ENCODE measurements at places on chromosomes 12 and 14.

DNA sequence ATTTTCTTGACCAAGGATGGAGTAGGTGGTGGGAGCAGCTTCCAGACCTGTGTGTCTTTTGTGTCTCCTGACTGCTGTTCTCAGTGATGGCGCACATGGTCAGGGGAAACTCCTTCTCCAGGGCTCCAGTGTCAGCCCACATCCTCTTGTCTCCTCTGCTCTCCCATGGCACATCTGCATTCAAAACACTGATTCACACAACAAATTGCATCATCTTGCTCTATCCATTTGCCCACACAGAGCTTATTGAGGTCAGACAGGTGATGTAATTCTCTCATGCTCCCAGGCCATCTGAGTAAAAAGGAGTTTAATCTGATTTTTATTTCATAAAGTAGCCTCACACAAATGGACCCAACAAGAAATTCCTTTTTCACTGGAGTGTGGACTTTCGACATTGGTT lies 21.8 kb upstream of the TMEM132C start:
- no peak for DNase-seq

GRCh38 chr14:61376314-61376713 lies 54.9 kb downstream of the PRKCH start:
- DNase-seq: no peak

- no peak for DNase-seq
These were observed 907.0 kb downstream of the BCL11B start for GRCh38 chr14:98364961-98365360.

DNA sequence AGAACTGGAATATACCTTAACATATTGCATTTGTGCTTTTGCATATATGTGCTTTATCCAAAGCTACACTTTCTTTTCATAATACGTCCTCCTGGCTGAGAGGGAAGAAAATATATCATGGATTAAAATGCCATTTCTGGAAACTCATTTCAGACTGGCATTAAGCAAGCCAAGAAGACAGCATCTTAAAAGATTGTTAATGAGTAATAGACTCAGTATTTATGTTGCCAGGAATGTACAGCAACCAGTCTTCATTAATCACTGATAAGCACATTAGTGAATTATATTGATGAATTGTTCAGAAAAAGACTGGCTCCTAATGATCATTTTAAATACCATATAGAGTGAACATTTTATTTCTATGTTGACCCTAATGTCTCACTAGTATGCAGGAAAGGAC lies 134.9 kb upstream of the IFNG-AS1 start:
- DNase-seq: no peak

DNA sequence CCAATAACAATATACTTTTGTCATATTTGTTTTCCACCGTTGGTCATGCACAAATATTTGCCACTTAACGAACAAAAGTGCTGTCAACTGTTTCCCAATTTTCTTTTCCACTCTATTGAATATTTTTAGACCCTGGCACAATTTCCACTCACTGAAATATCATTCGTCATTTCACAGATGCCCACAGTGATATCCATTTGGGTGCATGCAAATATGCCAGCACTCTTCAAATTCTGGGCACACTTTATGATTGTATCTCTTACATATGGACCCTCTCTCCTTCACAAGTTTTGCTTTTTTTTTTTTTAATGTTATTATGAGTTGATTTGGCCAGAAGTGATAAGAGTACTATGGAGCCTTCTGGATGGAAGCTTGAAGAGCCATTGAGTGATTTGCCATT lies 1557.3 kb upstream of the FLRT2 start:
- DNase-seq: no peak

- DNase-seq: no peak
These were observed 14.9 kb downstream of the LRIG3 start for GRCh38 chr12:58905422-58905821.

- DNase-seq: no peak
These were observed 76.1 kb downstream of the SAMD4A start for GRCh38 chr14:54642801-54643695.

DNA sequence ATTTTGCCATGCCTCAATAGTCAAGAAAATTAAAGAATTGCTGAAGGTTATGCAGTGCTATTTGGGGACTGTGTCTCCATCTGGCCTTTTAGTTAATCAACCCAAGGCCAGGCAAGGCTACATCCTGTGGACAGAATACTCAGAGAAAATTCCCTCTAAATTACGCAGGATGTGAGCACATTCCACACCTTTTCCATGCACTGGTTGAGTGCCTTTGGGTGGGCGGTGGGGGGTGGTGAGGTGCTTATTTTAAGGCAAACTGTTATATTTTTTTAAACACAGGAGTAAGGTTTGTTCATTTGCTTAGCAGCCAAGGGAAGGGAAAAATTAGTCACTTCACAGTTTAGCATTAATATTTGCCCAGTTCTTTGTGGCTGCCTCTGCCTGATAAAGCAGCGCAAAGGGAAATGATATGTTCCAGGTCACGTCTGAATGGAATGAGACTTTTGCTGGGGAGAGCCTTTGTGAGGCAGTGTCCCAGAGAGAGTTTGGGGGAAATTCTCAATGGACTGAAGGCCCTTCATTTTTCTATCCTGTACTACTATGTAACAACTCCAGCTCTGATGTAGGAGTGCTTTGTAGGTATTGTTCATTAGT lies 17.2 kb upstream of the KCNA5 start:
- DNase-seq: no peak

DNA sequence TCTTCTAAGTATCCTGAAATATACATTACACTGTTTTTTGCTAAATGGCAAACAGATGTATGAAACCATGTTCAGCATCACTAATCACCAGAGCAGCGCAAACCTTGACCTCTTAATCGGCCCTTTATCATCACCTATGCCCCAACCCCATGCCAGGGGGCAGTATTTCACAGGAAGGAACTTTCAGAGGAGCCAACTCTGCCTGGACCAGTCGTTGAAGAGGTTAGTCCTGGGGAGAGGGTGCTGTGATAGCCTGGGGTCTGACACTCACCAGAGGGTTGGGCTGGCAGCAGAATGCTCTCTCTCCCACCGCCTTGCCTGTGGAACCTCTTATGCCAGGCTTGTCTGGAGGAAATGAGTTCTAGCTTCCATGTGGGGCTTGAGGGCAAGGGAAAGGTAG lies 411.7 kb downstream of the TMEM117 start:
- DNase-seq: no peak

DNA sequence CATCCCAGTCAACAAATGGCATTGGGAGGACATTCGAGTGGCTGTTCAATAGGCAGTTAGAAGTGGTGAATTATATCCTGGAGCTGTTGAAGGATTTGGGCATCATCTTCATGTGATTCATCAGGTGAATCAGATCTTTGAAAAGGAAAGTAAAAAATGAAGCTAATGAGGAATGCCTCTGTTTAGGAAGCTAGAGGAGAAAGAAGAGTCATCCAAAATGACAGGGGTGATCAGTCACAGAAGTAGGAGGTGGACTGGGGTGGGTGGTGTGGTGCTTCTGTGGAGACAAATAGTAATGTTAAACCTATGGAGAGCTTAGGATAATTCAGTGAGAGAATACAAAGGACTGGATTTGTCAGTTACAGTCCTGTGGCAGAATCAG lies 32.7 kb downstream of the DIP2B start:
- no peak for DNase-seq

DNA sequence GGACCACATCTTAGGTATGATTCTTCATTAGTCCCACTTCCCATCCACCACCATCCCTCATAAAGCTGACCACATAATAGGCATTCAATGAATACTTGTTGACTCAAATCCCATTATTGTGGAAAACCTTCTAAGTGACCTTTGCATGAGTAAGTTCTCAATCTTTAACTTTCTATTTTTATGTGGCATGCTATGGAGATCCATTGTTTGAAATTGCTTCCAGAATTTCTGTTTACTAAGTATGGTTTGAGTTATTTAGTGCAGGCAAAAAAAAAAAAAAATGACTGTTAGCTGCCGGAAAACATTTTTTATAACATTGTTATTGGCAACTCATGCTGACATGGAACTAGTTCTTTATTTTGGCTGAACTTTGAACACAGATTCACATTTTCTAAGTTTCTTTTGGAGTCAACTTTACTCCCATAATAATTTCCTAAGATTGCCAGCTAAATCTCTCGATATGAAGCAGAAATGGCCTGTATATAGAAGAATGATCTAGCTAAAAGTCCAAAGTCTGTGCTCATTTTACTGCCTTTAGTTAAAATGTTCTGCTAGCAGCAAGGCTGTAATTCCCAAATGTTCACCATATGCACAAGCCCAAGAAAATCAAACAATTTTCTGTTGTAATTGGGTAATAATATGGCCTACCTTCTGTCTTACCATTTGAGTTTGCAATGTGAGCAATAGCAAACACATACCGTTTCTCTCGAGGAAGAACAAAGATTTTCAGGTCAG lies 77.9 kb downstream of the PTGER2 start:
- DNase-seq: no peak

DNA sequence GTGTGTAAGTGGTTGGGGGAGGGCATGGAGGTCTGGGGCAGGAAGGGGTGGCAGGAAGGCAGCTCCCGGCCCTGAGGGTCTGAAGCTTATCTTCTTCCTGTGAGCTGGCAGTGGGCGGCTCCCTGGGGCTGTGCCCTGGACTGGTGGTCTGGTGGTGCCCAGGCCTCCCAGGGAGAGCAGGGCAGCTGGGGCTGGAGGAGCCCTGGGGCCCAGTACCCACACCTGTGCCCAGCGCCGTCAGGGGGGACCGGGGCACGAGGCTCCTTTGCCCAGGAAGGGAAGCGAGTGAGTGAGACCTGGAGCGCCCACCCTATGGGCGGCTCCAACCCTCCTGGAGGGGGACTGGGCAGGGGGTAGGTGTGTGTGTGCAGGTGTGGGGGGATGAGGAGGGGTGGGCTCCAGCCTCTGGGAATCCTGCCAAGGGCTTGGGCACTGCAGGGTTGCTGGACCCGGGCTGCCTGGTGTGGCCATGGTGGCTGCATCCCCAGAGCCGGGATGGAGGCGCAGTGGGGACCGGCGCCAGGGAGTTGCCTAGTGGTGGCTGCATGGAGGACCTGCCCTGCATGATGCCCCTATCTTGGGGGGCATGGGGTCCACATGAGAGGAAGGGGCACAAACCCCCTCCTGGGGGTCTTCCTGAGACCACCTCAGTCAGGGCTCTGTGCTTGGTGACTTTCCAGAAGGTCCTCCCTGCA lies 353.6 kb downstream of the TMEM121 start:
- peak; percentile 61 for DNase-seq

DNA sequence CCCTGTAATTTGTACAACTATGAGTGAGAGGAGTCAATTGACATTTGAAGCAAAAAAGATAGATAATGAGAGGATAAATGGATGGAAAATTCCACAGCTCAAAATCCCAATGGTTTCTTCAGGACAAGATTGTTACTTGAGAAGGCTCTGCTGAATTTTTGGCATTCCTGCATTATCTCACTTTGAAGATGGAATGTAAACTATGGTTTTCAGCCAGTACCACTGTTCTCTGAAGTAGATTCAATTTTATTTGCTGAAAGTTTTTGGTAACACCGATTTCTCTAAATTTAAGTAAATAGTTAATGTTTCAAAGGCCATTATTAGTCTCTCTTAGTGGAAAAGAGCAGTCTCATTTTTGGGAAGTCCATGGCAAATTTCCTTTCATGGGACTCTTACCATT lies 121.9 kb upstream of the SLC38A2 start:
- DNase-seq: no peak

DNA sequence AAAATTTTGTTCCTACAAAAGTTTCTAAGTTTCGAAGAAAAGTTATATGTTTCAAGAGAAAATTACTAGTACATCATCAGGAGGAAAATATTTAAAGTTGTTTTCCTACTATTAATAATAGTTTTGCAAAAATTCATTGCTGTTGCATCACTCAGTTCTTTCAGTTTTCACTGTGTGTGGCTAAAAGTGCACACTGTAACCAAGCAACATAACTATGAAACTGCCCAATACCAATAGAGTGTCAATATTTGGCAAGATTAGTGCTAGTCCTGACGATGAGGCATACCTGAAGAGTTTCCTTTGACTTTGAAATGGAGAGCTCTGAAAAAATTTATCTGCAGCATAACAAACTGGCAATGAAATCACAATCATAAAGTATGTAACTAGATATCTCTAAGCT lies 194.3 kb downstream of the CPNE8 start:
- DNase-seq: no peak

DNA sequence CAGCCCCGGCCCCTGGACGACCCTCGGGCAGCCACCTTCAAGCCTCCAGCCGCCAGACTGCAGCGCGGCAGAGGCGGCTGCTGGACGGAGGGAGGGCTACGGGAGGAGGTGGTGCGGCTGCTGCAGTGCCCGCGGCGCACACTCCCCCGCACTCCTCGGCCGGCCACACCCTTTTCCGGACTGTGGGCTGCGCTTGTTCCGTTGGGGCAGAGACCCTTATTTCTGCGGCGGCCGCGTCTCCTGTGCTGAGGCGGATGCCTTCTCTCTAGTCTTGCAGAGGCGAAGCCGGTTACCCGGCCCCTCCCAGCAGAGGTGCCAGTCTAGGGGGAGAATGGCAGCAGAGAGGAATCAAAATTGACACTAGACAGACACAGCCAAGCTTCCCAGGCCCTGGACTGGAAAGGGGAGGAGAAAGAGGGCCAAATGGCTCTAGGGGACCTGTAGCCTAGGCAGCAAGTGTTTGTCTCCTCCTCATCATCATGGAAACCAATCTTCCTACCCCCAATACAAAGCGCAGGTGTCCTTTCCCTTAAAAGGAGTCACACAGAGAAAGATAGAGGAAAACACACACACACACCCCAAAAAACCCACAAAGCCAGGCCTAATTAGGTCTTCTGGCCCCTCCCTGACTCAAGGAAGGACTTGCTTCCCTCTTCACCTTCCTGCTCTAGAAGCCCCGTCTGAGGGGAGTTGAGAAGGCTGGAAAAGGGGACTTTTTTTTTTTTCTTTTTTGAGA lies 1.3 kb downstream of the ESYT1 start:
- DNase-seq: peak; percentile 78

DNA sequence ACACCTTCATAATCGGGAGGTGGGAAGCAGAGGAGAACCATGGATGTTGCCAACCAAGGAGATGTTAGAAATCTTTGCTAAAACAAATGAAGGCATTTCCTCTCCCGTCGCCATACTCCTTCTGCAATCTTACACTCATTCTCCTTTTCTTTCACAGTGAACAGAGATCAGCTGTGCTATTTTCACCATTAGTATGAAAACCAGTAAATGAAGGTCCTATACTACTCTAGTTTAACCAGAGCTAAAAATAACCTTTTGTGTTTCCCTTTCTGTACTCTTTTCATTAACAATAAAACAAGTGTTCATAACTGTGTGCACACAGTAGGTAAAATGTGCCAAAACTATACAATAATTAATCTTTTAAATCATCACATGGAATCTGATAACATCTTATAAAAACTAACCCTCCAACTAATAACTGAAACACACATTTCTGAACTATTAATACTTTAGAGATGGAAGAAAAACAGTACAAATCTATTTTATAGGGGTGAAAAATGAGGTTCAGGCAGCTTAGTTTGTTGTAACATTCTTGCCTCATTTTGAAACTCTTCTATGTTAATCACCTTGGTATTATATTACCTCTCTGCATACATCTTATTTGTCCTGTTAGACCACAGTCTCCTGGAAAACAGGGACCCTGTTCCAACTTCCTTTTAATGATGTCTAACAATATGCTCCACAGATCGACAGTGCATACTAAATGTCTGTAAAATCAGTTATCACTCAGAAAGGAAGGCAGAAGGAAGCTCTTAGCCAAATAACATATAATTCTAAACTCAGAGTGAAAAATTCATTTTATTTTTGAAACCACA lies 69.5 kb downstream of the SPPL3 start:
- DNase-seq: no peak
